ENCODE measurements at places on chromosomes 11 and 22. TPM values are rescaled to one million over a fixed set of nuclear protein-coding genes. Genes with fewer than 3 reads are reported as not detected.

SOX6 gene
- total RNA-seq = 7.9 TPM

- no peaks in the 10 kb centered on the region for H3K36me3 ChIP-seq
- peaks cover 6% of the 10 kb centered on the region for H3K4me1 ChIP-seq
- H3K27me3 ChIP-seq = no peaks in the 10 kb centered on the region
- no peak overlapping the region for H3K27ac ChIP-seq
- DNase-seq = no peak
- no peak overlapping the region for H3K4me3 ChIP-seq
Measured at GRCh38 chr22:39345231-39345630, 4.6 kb upstream of the SYNGR1 start.

DNA sequence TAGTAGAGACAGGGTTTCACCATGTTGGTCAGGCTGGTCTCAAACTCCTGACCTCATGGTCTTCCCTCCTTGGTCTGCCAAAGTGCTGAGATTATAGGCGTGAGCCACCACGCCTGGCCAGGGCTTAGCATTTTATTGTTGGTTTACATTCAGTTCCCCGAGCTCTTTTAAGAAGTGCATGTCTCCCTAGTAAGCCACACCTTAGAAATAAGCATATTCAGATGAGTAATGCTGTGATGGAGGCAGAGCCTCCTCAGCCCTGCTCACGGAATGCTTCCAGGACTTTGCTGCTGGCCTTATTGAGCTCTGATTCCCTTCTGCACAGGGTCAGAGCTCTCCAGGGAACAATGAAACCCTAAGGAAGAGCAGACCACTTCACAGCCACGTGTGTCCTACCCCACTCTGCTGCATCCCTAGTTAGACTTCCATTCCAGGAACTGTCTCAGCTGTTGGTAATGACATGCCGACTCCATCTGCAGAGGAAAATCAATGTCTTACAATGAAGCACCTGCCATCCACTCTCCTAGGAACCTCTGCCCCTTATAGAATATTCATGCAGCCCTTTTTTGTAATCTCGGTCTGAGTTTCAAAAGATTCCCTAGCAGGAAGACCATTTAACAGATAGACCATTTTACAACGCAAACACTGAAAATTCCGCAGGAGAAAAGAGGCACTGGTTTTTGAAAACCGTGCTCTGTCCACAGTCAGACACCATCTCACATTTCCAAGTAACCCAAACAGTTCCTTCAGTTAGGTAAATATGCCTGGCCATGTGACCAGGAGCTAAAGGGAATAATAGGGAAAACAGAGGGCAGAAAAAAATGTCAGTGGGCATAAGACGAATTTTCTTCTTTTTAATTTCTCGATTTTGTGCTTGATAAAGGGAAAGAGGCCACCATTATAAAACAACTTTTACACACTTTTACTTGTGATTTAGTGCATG is 1.7 kb upstream of the JAM3 start:
- no peak overlapping the region for H3K27ac ChIP-seq
- DNase-seq = no peak
- H3K4me3 ChIP-seq = no peak overlapping the region
- H3K27me3 ChIP-seq = peaks cover 7% of the 10 kb centered on the region
- H3K4me1 ChIP-seq = no peaks in the 10 kb centered on the region
- no peaks in the 10 kb centered on the region for H3K36me3 ChIP-seq

DNA sequence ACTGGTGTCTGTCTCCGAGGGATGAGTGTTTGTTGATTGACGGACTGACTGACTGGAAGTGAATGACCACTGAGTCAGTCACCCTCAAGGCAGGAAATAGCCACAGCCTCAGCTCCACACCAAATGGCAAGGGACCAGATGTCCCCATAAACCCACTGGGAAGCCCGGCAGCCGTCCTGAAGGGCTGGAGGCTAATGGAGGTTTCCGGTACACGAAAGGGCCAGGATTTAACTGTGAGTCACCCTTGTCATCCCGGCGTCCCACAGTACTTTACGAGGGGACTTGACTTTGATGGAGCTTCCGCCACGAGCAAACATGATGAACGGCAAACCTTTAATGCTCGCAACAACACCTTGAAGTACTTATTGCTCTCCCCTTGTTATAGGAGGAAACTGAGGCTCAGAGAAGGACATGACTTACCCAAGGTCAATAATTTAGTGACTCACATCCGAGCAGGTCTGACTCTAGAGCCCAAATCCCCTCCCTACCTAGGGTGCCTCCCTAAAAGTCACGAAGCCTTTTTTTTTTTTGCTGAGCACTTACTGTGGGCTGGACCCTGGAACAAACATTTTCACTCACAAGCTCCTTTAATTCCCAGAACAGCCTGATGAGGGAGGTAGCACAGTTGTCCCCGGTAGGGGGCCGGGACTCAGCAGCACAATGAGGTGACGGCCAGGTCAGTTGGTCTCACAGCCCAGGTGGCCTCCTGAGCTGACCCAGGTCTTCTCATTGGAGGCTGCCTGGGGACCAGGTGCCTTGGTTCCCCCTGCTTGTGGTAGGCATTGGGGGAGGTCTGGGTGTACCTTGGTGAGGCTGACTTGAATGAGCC is 25.2 kb upstream of the GCAT start:
- H3K4me1 ChIP-seq = peaks cover 6% of the 10 kb centered on the region
- no peak for DNase-seq
- no peak overlapping the region for H3K27ac ChIP-seq
- H3K36me3 ChIP-seq = no peaks in the 10 kb centered on the region
- no peaks in the 10 kb centered on the region for H3K27me3 ChIP-seq

DNA sequence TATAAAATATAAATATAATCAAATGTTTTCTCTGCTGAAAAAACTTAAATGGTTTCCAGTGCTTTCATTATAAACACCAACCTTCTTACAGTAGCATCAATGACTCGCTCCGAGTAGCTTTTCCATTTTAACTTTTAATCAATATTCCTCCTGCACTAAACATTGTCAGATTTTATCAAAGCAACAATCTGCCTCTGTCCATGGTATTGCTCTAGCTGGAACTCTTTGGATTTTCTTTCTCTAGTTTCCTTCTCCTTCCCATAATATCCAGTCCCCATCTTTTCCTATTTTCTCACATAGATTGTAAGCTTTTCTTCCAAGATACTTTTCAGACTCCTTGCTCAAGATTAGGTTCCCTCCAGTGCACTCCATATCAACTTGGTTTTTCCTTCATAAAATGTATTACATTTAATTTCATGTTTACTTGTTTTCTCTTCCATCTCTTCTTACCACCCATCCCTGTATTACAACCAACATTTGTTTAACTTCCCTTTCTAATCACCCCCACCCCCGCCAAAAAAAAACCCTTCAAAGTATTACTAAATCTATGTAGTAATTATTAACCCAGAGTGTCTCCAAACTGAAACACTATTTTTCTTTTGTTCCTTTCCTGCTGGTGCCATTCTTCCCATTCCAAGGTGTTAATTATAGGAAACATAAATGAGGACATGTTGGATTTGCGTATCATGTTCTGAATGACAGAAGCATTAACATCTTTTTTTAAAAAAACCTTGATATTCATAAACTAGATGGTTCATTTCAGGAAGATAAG is 716.5 kb downstream of the NELL1 start:
- no peaks in the 10 kb centered on the region for H3K36me3 ChIP-seq
- no peak overlapping the region for H3K4me3 ChIP-seq
- DNase-seq = no peak
- H3K27me3 ChIP-seq = no peaks in the 10 kb centered on the region
- H3K4me1 ChIP-seq = no peaks in the 10 kb centered on the region
- H3K27ac ChIP-seq = no peak overlapping the region

DNA sequence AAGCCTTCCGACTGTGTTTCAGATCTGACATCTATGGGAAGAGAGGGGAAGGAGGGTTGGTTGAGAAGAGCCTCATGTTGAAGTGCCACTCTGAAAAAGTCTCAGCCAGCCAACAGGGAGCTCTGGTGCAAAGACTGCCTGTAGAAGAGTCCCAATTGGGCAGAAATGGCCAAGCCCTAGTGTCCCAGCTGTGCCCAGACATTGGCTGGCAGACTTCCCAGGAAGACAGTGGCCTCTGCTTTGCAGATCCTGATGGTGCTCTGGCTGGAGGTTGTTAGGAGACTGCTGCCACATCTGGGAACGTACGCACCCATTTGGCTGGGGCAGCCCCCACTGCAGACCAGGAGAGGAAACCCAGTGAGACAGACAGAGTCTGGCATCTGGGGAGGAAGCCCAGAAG is 3.2 kb upstream of the PLA2G3 start:
- peak; percentile 61 for DNase-seq
- H3K27ac ChIP-seq = peak overlapping the region; percentile 48
- H3K36me3 ChIP-seq = no peaks in the 10 kb centered on the region
- no peaks in the 10 kb centered on the region for H3K27me3 ChIP-seq
- no peak overlapping the region for H3K4me3 ChIP-seq
- H3K4me1 ChIP-seq = peaks cover 4% of the 10 kb centered on the region
